ENCODE measurements at places on chromosomes 7 and 10.

- DNase-seq: no peak
These were observed 108.4 kb upstream of the BTBD16 start for GRCh38 chr10:122162671-122163173.

DNA sequence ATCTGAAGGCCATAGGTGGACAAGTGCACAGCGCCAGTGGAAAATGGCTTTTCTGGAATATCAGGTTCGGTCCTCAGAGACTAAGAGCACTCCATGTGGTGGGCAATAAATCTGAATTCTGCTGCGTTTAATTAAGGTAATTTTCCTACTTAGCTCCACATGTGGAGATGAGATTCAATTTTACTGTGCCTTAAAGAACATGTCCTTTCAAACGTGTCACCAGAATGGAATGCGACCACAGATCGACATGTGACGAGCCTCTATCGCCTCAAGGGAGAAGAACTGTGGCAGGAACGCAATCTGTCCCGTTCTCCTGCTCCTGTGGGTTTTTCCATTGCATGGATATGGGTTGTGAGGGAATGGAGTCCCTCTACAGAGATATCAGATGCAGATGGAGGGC is 205.3 kb upstream of the ZNF32 start:
- DNase-seq: peak; percentile 51

DNA sequence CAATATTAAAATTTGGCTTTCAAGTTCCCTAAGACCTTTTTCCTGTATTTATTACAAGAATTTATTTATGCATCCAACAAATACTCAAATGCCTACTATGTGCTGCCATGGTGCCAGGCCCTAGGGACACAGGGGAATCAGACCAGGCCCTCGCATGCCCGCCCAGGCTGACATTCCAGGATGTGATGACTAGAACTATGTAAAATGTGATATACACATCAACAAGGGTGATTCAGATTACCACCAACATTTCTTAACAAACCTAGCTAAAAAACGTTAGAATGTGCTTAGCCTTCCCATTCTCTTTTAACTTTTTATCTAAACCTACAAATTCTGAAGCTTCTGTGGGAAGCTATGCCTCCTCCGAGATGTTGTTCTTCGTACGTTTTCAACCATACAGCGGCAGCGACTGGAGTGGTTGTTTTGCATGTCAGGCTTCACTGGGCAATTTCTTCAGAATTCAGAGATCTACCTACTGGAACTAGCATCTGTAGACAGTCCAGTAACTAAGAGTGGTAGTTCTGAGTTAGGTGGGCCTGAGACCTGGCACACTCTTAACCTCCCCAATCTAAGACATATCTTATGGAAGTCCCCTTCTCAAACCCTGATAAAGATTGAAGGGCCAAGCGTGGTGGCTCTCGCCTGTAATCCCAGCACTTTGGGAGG is 22.1 kb downstream of the GNA12 start:
- peak; percentile 88 for DNase-seq

DNA sequence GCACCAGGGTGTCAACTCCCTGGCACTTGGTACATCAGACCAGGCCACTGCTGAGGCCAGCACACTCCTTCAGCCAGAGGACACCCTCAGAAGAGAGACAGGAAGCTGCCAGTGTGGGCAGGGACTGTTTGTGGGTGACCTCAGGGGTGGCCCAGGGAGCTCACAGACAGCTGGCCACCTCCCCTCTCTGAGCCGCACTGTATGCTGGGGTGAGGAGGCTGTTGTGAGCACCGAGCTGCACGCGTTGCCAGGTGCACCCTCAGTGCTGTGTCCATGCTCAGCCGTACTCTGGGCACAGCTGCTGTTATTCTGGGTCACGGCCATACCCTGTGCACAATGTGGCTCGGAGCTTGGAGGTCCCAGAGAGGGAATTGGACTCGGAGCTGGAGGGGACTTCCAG is 61.5 kb upstream of the NANOS1 start:
- DNase-seq: no peak

DNA sequence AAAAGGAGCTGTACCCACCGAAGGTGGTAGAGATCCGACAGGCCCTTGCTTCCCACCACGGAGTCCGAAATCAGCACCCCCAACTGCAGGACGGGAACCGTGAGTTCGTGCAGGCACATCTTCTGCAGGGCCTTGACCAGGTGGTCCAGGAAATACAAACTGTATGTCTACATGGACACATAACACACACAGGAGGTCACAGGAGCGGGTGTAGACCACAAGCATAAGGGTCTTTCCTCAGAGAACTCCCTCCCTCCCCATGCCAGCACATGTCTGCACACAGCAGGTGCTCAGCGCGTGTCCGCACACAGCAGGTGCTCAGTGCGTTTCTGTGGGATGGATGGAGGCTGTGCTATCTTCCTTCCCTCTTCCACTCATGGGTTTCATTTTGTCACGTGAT is 69.7 kb downstream of the CFAP46 start:
- no peak for DNase-seq

DNA sequence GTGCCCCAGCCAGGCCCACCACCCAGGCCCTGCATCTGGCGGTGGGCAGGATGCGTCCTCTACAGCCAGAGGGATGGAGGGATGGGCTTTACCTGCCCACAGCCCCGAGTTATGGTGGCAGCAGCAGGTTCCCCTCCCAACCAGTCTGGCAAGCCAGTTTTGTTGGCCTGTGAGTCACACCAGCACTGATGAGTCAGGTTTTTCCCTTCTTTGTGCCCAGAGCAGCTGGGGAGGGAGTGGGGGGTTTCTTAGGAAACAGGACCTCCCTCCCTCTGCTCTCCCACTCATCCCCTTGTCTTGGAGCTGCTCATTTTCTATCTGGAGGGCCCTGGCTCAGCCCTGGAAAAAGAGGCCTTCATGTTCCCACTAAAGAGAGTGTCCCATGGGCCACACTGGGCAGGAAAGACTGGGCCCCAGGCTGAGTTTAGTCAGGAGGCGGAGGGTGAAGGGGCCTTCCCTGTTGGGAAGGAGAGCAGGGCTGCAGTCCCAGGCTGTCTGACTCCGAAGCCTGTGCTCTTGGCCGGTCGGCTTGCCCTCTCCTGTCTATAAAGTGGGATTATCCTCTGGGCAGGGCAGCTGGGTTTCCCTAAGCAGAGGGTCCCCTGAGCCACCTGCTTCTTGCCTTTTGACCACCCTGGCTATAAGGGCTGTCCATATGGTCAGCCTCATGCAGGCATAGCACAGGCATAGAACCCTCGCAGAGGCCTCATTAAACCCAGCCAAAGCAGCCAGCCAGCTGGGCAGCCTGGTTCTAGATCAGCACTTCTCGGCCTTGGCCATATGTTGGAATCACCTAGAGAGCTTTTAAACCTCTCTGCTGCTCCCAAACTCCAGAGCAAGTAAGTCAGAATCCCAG is 30.2 kb upstream of the ANKRD2 start:
- DNase-seq: peak; percentile 89

- DNase-seq: peak; percentile 70
These were observed 35.3 kb upstream of the IFRD1 start for GRCh38 chr7:112414855-112415490.

GRCh38 chr7:30157204-30157603 is 22.4 kb downstream of the MTURN start:
- DNase-seq: no peak

Measured in choroid plexus epithelial cell (primary cell).